ENCODE measurements at places on chromosomes 4 and X. TPM values are rescaled to one million over a fixed set of nuclear protein-coding genes. Genes with fewer than 3 reads are reported as not detected.

DNA sequence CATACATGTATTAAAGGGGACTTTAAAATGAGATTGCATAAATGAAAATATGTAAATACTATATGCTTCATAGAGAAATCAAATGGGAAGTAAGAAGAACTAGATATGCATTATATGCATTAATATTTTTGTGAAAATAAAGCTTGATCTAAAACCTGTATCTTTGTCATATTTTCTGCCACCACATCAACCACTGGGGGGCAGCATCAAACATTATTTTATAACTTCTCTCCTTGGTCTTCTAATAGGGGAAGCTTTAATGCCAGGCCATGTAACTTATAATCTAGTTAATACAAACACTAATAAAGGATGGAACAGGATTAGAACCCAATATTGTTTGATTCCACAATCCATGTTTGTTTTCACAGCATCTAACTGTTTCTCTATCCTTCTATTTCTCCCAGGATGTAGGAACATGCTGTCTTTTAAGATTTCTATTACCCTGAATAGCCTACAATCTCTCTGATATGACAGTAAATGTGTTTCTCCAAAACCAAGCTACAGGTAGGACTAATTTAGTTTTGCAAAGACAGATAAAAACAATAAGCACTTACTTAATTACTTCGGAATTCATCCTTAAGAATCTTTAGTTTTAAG, 10.0 kb downstream of the QRFPR start:
- DNase-seq, result no peak

The OCIAD2 gene
- 48.6 TPM for total RNA-seq

DNA sequence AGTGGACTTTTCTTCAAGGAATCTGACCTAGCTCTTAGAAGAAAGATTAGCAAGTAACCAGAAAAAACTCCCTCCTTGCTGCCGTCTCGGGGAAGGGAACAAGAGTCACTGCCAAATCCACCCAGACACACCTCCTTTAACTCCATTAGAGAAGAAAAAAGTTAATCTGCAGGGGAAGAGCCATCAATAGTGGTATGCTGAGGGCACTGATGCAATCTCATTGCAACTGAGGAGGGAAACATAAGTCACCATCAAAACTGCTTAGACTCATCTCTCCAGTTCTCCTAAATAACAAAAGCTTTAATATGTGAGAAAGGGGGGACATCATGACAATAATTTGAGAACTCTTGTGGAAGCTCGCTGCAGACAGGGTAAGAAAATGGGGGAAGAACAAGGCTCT, 49.3 kb upstream of the MAGED4B start:
- DNase-seq, result no peak

DNA sequence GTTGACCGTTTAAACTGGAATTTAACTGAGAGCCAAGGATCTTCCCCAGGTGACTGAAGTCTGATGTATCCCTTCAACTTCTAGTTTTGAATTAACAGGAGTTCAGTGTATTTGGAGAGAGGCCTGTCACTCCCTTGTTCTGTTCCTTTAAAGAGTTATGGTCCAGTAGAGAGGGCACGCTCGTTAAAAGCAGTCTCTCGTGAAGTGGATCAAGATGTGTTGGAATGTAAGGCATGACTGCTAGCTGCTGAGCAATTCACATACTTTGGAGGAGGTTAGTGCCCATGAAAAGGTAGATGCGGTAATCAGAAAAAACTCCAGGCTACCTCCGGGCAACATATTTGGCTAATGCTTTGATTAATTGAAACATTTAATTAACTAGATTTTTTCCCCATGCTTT, 65.7 kb downstream of the SHROOM2 start:
- no peak for DNase-seq

- DNase-seq, result no peak
Observed at GRCh38 chrX:42485601-42486000, 292.4 kb downstream of the PPP1R2C start.

DNA sequence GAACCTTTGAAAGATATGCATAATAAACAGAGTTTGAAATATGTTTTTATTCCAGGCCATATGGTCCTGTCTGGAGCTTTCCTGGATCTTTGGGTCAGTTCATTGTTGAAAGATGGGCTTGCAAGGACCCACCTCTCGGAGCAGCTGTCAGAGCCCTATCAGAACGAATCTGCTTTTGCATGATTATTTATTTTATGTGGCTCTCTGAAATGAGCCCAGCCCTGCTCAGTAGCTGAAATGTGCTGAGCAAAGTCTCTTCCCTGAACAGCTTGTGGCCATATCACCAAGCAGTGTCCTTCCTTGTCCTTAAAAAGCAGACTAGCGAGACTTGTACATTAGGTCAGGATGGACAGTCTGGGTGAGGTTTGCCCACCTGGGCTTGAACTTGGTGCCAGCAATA, 110.8 kb downstream of the GBA3 start:
- DNase-seq, result no peak

The GPR82 gene
- 0.26 TPM for total RNA-seq

DNA sequence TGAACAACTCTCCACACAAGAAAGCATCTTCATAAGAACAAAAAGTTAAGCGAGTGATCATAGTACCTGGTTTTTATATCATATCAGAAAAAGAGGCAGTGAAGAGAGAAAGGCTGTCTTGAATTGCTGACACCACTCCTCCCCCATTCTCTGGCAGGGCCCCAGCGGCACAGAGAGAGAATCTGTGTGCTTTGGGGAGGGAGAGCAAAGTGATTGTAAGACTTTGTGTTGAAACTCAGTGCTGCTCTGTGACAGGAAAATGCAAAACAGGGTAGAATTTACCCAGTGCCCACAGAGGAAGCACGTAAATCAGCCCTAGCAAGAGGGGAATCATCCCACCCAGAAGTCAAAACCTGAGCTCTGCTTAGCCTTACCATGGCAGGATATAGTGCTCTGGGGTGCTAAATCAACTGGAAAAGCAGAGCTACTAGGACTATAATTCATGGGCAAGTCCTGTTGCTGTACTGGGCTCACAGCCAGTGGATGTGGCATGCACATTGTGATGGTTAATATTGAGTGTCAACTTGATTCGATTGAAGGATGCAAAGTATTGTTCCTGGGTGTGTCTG, 174.6 kb downstream of the PRR32 start:
- no peak for DNase-seq

All from ureter (tissue), 1 donor.